ENCODE measurements at places on chromosomes 5 and 9.

DNA sequence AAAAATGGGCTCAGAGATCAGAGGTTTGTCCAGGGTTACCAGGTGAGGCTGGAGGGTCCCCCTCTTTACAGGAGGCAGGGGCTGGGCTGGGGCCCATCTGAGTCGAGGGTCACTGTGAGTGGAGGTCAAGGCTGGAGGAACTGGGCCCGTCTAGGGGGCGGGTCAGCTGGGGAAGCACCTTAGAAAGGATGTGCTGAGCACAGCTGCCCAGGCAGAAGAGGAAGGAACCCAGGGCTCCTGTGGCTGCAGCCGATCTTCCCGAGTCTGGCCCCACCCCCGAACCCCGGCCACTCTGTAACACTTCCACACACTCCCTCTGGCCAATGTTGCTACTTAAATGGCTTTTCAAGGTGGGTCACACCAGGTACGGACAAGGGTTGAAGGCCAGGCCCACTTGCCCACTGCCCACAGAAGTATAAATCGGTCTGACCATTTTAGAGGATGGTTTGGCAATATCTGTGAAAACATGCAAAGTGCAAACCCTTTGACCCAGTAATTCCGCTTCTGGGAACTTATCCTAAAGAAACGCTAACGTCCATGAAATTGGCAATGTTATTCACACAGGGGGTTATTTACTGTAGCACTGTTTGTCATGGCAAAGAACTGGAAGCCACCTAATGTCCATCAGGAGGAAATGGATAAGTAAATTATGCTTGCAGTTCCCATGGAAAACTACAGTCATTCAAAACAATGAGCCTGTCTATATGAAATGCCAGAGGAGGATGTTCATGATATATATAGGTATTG is 30.5 kb upstream of the EEIG1 start:
- no peak for DNase-seq

DNA sequence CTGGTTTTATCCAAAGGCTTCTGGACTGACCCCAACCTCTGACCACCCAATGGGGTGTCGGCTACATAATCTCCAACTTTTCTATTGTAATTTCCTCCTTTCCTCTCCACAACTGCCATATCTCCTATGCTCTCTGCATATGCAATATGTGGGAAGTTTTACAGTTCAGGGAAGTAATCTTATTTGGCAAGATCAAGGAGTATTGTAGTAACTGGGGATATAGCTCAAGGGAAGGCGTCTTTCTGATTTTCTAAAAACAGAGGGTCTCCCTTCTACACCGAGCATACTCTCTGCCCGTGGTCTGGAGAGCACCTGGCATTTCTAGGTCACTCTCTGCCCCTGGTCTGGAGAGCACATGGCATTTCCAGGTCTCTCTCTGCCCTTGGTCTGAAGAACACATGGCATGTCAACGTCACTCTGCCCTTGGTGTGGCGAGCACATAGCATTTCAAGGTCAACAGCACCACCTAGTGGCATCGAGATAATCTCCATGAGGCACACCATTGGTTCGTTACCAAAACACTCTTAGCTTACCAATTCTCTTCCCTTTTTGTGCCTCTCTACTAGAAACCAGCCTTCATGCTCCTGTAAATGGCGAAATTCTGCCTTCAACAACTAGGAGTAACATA is 616.4 kb upstream of the NUDT12 start:
- peak; percentile 75 for DNase-seq

DNA sequence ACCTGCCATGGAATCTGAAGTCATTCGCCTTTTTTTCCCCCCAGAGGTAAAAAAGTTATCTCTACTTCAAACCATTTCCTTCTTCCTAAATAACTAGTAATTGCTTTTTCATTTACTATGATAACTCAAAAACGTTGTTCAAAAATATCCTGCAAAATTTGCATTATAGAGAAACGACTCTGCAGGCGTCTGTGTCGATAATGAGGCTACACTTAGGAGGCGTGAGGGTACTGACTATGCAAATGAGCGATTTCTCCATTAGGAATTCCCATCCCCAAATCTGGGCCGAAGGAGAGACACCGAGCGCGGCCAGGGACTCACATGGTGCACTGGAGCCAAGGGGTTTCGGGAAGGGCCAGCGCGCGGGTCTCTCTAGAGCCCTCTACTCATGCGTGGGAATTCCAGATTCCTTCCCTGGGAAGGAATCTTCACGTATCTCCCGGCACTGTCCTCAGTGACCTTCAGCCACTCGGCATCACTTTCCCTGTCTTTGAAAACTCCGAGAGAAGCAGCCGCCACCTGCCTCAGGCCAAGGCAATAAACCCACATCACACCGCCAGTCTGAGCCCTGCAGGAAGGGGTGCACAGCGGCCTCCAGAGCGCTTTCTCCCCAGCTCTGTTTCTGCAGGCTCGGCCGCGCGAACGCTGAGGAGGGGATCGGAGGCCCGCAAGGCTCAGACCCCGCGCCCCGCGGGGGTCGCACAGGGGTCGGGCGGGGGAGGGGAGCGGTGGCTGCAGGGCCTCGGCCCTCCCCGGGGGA is 718 bp upstream of the DENND4C start:
- DNase-seq, result peak; percentile 65

DNA sequence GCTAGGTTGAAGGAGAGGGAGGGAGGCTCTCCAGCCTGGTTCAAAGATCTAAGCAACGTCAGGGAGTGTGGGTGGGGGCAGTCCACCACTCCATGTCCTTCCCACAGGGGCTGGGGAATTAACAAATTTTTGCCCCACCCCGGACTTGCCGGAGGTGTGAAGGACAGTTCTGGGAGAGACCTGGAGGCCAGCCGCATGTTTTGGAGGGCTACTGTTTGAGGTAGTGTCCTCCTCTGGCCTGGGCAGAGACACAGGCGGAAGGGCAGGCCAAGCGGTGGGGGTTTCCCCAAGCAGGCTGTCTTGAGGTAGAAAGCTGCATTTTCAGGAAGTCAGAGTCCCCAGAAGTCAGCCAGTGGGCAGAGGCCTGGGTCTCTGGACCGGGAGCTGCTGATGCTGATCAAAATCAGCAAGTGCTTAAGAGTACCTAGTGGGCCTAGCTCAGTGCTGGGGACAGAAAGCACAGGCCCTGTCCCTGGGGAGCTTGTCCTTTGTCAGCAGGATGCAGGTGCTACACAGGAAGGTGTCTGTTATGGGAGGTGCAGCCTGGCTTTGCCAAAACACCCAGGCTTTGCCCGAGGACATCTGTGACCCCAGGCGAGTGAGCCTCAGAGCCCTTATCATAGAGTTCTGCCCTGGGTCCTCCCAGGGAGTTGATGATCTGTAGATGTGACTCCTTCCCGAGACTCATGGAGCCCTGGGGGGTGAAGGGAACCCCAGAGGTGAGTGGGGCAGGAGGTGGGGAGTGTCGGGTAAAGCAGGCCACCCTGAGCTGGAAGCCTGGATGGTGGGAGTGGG is 18.5 kb downstream of the JADE2 start:
- no peak for DNase-seq

DNA sequence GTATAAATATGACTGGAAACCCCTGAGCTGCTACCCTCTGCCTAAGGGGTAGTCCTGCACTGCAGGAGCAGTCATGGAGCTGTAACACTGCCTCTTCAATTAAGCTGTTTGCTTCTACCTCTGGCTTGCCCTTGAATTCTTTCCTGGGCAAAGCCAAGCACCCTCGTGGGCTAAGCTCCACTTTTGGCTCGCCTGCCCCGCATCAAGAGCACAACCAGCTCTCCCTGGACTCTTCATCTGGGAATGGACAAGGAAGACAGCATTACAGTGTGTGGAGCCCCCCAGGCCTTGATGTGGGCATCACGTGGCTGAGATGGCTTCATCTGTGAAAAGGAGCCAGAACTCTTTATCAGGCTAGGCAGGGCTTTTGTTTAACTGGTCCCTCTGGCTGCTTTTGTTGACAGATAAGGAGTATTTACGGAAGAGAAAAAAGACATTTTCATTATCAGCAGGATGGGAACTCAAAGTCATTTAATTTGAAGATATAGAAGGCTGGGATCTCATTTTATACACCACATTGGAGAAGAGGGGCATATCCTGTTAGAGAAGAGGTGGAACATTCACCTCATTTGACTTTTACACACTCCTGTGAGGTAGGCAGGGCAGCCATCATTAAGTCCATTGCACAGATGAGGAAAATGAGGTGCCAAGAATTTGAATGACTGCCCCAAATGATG is 137.8 kb downstream of the SEMA6A start:
- no peak for DNase-seq

DNA sequence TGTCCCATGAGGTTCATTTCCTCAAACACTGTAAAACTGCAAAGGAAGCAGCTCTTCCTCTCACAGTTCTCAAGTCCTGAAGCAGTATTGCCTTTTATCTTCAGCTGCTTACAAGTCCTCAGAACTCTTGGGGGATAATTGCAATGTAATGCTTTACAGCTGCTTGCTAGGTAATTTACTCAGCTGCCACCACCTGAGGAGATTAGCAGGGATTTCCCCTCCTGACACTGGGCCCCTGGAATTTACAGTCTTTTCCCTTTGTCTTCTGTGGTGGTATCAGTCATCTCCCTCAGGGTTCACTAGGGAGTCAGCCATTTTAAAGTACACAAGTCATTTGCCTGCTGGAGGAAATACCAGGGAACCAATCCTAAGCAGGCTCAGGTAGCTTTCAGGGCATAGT is 754.3 kb upstream of the GRAMD2B start:
- no peak for DNase-seq

DNA sequence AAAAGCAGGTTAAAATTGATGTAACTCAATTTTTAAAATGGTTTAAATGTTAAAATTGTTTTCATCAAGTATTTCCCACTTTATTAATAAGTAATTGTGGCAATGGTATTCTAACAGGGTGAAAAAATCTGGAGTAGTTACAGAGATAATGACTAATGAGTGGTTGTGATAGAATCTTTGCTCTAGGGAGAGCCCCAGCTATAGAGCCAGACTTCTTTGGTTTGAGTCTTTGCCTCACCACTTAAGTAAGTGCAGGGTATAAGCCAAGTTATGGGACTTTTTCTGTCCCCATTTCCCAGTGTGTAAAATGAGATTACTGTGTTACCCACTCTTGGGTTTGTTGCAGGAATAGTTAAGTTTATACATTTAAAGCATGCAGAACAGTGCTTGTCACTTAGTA is 158.1 kb downstream of the FER start:
- peak; percentile 7 for DNase-seq

GRCh38 chr9:95131023-95131943 is 186.2 kb downstream of the FANCC start:
- DNase-seq, result peak; percentile 73

GRCh38 chr5:14364576-14365472 is 216.8 kb upstream of the OTULINL start:
- DNase-seq, result peak; percentile 25

DNA sequence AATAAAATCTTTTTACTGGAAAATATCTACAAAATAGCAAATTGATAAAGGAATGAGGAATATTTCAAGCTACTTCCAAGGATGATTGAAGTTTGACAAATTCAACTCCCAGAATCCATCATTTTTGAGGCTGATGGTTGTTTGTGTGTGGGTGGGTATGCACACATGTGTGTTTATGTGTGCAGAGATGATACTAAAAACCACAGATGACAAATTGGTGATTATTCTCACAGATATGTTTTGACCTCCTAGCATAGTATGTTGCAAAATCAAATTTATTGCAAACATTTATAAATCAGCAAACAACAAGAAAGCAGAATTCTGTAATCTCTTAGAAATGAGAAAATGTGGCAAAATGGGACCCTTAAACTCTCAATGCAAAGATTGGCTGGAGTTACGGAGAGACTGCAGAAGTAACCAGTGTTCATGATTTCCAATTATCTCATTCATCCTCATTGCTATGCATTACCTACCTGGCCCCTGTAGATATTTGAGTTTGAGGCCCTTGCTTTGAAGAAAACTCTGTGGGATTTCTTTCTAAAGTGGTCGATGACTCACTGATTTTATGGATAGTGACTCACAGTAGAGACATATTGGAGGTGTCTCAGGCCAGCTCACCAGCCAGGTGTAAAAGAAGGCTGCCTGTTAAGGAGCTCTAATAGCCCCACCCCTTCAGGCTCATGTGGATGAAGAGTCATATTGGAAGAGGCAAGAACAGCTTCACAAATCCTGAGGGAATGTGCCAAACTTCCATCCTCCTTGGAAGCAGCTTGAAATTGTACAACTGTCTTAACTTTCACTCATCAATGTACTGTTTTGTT is 44.6 kb upstream of the TMC1 start:
- DNase-seq, result peak; percentile 96

GRCh38 chr5:178475422-178475821 is 114.8 kb downstream of the COL23A1 start:
- no peak for DNase-seq

- DNase-seq, result no peak
Observed at GRCh38 chr9:125523681-125524080, 183.3 kb downstream of the MAPKAP1 start.

DNA sequence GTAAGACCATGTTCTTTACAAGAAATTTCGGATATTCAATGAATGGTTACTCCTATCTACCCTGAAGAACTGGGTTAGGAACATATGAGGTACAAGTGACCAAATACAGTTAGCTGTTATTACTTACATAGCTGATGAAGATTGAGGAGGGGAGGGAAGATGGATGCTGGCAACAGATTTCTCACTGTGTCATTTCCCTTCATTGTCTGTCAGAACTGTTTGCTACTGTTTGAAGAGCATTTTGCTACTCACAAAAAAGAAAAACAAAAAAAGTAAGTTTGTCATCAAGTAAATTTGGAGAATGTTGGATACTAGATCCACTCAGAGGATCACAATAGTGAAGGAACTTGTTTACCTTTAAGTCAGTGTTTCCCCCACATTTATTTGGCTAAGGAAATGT is 53.7 kb downstream of the ENC1 start:
- DNase-seq, result no peak

- no peak for DNase-seq
Observed at GRCh38 chr5:121292664-121293063, 559.0 kb upstream of the FTMT start.

DNA sequence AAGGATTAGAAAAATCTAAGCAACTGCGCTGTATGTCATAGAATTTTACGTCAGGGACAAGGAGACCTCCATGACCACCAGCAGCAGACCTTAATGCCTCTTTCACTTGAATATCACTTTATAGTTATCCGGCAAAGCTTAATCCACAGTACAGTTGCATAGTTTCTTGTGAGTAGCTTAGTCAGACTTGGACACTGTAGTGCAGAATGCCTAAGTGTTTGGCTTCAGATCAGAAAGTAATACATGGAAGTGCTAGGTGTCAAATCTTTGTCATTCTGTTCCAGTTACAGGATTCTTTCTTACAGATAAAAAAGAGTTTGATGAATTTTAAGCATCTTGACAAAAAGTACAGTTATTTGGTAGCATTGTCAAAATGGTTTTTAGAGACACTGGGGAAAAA is 239.9 kb upstream of the PAPPA start:
- no peak for DNase-seq

DNA sequence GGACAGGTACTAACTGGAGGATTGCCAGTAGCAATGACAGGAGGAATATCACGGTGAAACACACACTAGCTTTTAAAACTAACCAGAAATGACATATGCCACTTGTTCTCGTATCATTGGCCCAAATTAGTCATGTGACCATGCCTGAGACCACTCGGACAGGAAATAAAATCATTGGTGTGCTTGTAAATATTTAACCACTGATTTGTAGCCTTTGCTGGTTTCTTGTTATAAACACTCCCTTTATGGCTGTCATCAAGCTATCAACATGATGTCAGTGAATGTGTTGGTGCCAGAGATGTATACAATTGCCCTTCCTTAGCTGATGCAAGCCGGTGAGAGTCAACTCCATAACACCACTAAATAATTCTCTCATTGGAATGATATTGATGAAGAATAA is 123.7 kb upstream of the ANKH start:
- DNase-seq, result no peak

- no peak for DNase-seq
Observed at GRCh38 chr9:93005876-93006275, 52.6 kb upstream of the SUSD3 start.

Measured in ELR (cell line).